ENCODE measurements at places on chromosomes 4 and X. TPM values are rescaled to one million over a fixed set of nuclear protein-coding genes. Genes with fewer than 3 reads are reported as not detected.

GLUD2 gene
- total RNA-seq = 1.1 TPM

DNA sequence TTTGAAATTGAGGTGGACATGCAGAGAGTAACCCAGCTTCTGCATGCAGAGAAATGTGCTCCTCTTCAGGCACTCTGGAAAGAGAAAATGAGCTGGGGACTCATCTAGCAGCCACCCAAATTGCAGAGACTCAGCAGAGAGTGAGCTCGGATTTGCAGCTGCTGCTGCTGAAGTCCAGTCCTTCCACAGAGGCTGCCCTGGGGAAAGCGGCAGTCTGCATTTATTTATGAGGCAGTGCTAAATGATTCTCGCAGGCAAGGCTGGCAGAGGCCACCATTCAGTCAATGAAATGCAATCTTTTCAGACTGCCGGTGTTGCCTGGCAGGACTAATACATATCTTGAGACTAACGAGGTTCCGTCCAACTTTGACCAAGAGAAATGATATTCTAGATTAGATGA, 404.8 kb downstream of the NLGN4X start:
- no peaks in the 10 kb centered on the region for H3K36me3 ChIP-seq
- H3K27ac ChIP-seq = no peak overlapping the region
- no peak for DNase-seq
- no peak overlapping the region for H3K4me3 ChIP-seq
- no peaks in the 10 kb centered on the region for H3K4me1 ChIP-seq

SCLT1 gene
- 19.1 TPM for total RNA-seq

- H3K4me1 ChIP-seq = peaks cover 25% of the 10 kb centered on the region
- H3K27ac ChIP-seq = peak overlapping the region; percentile 61
- no peaks in the 10 kb centered on the region for H3K27me3 ChIP-seq
- no peaks in the 10 kb centered on the region for H3K36me3 ChIP-seq
- H3K4me3 ChIP-seq = no peak overlapping the region
Measured at GRCh38 chrX:1248331-1249061, 20.1 kb upstream of the CSF2RA start.

DNA sequence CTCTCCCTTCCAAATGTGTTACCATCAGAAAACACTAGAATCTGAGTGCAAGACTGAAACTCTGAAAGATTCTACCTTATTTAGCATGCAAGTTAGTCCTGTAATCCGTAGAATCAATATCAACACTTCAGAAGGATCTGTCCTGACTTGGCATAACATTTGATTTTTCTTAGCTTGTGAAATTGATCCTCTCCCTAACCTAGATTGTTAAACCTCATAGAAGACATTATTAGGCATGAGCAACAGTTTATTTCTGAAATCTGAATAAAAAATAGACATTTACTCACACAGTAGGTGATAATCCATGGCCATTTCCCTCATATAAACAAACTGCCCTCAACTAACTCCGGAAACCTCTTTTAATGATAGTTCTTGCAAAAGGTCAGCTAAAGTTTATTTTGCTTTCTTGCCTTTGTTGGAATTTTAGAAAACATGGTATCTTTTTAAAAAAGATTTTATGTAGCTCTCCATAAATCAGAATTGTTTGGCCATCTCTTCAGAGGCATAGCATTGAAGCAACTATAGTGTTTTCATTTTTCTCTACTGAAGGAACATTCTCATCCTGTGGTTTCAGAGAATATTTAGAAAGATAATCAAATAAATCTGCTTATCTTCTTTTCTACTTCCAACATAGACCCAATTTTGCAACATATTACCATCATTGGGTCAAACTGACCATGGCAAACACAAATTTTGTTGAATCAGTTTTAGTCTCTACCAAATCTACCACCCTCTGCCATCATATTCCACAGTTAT, 38.5 kb upstream of the PDLIM5 start:
- no peak overlapping the region for H3K27ac ChIP-seq
- DNase-seq = no peak
- H3K4me1 ChIP-seq = peaks cover 9% of the 10 kb centered on the region
- no peaks in the 10 kb centered on the region for H3K36me3 ChIP-seq
- no peak overlapping the region for H3K4me3 ChIP-seq
- no peaks in the 10 kb centered on the region for H3K27me3 ChIP-seq

TLR1 gene
- 9.5 TPM for total RNA-seq

GRCh38 chr4:23034731-23035130, 342.0 kb downstream of the GBA3 start:
- DNase-seq = no peak
- no peak overlapping the region for H3K4me3 ChIP-seq
- H3K4me1 ChIP-seq = no peaks in the 10 kb centered on the region

CD38 gene
- total RNA-seq = 1.1 TPM
